ENCODE measurements at places on chromosomes 6 and 20.

DNA sequence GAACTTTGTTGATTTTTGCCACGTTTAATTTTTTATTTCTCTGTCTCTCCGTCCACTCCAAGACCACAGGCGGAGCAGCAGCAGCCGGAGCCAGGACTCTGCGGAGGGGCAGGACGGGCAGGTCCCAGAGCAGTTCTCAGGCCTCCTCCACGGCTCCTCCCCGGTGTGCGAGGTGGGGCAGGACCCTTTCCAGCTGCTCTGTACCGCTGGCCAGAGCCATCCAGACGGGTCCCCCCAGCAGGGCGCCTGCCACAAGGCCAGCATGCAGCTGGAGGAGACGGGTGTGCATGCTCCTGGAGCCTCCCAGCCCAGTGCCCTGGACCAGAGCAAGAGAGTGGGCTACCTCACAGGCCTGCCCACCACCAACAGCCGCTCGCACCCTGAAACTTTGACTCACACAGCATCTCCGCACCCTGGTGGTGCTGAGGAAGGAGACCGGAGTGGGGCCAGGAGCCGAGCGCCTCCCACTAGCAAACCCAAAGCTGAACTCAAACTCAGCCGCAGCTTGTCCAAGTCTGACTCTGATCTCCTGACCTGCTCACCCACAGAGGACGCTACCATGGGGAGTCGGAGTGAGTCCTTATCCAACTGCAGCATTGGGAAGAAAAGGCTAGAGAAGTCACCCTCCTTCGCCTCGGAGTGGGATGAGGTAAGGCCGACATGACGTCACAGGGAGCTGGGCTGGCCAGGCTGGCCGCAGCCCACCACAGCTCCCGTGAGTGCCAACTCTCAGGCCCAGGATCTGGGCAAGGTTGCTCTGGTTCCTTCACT is 123.5 kb downstream of the TCP11 start:
- no peak for DNase-seq

DNA sequence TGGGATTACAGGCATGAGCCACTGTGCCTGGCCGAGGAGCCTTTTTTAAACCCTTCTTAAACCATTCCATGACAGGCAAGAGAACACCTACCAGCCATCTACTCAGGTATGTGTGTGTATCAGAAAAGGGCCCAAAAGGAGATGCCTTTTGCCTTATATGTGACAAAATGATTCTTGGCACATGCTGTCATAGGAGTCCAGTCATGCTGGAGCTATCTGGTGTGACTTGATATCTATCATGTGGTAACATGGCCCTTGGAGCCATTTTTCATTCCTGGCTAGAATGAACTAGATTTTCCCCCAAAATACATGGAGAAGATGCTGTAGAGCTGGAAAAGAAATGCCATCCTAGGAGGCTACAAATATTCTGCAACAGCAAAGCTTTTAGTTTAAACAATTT is 129.1 kb downstream of the DST start:
- DNase-seq: no peak

DNA sequence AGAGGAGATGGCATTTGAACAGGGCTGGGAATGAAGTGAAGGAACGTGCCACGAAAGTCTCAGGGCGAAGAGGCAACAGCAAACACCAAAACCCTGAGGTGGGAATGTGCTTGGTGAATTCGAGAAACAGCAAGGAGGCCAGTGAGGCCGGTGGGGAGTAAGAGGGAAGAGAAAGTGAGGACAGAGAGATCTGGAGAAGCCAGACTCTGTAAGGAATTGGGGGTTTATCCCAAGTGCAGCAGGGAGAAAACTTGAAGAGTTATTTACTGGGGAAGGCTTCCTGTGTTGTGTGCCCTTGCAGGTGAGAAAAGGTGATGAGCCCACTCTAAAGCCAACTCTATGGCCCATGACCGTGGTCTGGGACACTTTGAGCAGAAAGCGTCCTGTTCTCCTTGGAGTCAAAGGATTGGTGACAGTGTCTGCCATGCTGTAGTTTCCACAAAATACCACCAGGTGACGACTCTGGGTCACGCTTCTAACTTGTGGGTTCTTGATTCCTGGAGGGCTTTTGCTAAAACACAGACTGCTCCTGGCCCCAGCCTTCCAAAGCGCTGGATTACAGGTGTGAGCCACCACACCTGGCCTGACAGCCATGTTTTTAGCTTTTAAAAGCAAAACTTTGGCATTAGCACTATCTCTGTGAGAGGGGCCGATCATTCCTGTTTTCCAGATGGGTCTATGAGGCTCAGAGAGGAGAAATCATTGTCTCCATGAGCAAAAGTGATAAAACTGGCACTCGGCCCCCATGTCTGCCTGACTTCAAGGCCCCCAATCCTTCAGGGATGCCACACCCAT is 18.0 kb upstream of the CSNK2A1 start:
- peak; percentile 19 for DNase-seq

DNA sequence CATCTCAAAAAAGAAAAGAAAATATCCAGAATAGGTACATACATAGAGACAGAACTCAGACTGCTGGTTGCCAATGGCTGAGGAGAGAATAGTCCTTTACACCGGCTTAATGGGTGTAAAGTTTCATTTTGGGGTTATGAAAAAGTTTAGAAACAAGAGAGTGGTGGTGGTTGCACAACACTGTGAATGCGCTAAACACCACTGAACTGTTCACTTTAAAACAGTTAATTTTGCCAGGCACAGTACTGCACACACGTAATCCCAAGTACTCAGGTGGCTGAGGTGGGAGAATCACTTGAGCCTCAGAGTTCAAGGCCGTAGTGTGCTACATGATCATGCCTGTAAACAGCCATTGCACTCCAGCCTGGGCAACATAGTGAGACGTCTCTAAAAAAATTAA is 7.6 kb downstream of the ILRUN start:
- DNase-seq: no peak

GRCh38 chr20:2752567-2753460 is 47.6 kb downstream of the CPXM1 start:
- DNase-seq: peak; percentile 40

GRCh38 chr6:47165918-47166317 is 123.8 kb upstream of the ADGRF1 start:
- no peak for DNase-seq

DNA sequence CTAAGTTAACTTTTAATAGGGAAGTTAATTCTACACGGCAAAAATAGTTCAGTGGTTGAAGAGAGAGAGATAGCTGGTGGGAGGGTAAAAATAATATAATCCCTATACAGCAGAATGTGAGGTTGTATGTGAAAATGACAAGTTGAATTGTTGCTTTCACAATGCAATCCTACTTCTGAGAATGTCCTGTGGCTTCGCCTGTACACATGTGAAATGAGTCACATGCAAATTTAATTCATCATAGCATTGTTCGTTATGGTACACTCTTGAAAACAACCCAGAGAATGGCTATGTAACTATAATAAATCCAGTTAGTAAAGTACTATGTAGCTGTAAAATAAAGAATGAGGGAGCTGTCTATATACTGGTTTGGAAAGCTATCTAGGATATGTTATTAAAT is 46.0 kb upstream of the HINT3 start:
- DNase-seq: no peak

GRCh38 chr6:49121970-49122369 is 341.1 kb downstream of the MMUT start:
- no peak for DNase-seq

- peak; percentile 12 for DNase-seq
Measured at GRCh38 chr6:149065658-149066556, 251.6 kb upstream of the TAB2 start.

GRCh38 chr6:29757701-29758293 is 34.6 kb downstream of the HLA-F start:
- DNase-seq: no peak

- DNase-seq: no peak
Measured at GRCh38 chr6:105940990-105941389, 145.1 kb upstream of the PRDM1 start.

DNA sequence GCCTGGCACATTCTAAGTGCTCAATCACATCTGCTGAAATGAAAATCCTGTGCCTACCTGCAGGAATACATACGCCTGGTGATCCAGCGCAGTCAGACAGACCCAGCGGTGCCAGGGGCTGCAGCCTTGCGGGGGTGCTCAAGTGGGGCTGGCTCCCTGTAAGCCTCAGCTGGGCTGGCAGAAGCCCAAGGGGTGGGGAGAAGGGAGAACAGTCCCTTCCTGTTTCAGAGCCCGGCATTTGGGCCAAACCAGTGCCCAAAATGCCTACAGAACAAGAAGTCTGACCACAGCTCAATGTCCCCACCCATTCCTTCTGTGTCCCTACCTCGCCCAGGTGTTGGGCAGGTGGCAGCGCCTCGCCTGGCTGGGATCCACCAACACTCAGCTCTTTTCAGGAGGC is 22.6 kb downstream of the KCNK15 start:
- no peak for DNase-seq

GRCh38 chr6:157222201-157222981 is 100.9 kb downstream of the TMEM242 start:
- no peak for DNase-seq

DNA sequence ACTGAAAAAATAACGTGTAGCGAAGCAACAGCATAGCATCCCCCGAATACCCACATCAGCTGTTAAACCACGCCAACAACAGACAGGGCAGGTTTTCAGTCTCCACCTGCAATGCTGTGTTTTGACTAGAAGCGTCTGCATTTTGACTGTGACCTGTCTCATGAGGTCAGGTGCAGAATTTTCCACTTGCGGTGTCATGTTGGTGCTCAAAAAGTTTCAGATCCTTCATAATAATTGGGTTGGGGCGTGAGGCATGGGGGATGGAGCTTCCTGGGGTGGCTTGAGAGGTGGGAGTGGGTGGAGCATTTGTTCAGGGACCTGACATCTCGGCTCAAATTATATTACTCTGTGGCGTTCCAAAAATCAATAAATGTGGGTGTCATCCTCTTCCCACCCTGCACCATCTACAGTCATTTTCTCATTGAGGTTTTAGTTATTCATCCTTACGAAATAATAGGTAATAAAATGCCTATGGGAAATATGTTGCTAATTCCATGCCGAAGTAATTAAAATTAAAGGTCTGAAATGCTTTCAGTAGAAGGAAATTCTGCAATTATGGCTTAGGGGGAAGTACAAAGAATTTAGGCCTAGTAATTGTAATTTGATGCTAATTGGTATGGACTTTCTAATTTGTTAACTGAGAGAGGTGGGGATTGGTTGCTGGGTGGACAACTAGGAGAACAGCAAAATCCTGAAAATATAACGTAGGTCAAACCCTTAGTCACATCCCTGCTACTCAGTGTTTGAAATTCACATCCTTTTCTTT is 81.0 kb downstream of the TIAM2 start:
- DNase-seq: no peak

GRCh38 chr20:48898896-48899530 is 22.5 kb upstream of the ARFGEF2 start:
- no peak for DNase-seq

- DNase-seq: no peak
Measured at GRCh38 chr6:3205913-3206312, 21.5 kb downstream of the TUBB2B start.

GRCh38 chr6:14676977-14677781 is 559.6 kb downstream of the CD83 start:
- DNase-seq: no peak

DNA sequence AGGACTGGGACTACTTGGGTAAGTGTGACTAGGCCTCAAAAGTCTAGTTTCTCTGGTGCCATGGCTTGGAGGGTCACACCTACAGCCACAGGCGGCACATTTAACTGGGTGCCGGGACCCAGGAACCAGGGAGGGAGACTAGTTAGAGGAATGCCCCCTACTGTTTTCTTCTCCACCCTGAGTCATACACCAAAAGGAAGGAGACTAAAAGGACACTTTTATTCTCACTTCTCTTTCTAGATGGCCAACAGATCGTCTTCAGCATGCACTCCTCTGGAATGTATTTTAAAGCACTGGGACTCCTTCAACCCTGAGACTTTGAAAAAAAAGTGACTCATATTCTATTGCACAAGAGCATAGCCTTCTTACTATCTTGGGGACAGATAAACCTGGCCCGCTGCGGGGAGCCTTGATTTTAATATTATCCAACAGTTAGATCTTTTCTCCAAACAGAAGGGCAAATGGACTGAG is 33.4 kb downstream of the PLN start:
- DNase-seq: no peak

GRCh38 chr6:424741-425417 is 33.3 kb downstream of the IRF4 start:
- DNase-seq: no peak

- DNase-seq: no peak
Measured at GRCh38 chr6:16723826-16724225, 37.4 kb downstream of the ATXN1 start.

DNA sequence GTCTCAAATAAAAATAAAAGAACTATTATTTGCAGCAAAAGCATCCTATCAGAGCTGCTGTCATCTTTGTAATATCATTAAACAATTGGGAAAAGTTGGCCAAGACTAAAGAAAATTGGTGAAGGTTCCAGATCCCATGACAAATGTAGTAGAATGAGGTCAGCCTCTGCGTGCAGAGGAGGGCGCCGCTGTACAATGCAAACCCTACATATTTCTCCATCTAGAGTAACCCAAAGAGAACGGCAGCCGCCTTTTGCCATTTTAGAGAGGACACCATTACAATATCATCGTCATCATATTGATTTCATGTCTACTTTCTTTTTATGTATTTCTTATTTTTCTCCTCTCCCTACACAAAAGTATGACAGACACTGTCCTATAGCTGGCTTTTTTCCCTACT is 59.5 kb downstream of the ZMYND8 start:
- DNase-seq: no peak

DNA sequence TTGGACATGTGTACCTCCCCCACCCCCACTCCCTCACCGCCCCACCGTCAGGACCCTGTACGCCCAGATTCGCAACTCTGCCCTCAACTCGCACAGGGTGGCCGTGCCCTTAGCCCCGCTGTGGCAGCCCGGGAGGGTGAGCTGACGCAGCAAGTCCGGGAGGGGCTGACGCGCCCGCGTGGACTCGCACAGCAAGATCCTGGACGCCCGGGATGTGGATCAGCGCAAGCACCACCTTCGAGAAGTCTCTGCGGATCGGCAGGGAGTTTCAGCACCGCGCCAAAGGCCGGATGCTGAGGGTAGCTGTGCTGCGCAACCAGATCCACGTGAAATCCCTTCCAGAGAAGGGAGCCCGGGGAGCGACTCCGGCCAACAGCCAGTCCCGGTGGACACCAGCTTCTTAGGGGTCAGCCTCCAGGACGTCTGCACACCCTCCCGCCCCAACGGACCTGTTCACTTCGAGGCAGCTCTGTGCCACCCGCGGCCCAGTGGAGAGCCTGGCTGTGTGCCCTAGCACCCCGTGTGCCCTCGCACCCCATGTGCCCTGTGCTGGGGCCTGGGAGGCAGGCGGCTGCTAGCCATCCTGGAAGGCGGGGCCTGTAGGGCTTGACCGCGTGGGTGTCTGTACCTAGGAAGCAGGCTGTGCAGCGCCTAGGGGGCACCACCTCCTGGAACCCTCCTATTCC is 6.7 kb upstream of the GJA10 start:
- no peak for DNase-seq

GRCh38 chr20:36604952-36605398 is 604 bp upstream of the RAB5IF start:
- DNase-seq: peak; percentile 27

DNA sequence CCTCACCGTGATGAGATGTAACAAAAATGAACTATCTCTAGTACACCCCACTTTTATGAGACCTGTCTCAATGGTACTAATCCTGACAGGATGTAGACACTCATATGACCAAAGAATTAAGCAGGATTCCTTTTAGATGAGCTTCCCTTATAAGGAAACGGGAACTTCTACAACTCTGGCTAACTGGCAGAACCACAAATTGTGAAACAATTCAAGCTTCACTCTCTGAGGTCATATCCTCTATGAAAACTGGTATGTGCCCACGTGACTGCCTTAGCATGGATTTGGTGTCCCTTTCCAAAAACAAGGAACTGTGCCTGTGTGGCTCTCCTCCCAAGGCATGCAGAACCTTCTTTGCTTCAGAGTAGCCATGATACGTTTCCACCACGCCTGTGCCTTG is 14.1 kb upstream of the CPNE5 start:
- no peak for DNase-seq

All from activated T-cell treated with anti-CD3 and anti-CD28 coated beads, Interleukin-2, amount 50 U/mL, for 4 hours (primary cell).